ENCODE measurements at places on chromosomes 11 and 22.

GRCh38 chr11:44261800-44262591, 47.9 kb downstream of the ALX4 start:
- no peak for DNase-seq

GRCh38 chr11:67056267-67057204, at the start of gene RHOD:
Gene RHOD (plus strand): TSS chr11:67056847. CDS start chr11:67056903, 56 bp downstream.
- no peak for DNase-seq

GRCh38 chr11:101438126-101438525, 145.7 kb downstream of the TRPC6 start:
- no peak for DNase-seq

DNA sequence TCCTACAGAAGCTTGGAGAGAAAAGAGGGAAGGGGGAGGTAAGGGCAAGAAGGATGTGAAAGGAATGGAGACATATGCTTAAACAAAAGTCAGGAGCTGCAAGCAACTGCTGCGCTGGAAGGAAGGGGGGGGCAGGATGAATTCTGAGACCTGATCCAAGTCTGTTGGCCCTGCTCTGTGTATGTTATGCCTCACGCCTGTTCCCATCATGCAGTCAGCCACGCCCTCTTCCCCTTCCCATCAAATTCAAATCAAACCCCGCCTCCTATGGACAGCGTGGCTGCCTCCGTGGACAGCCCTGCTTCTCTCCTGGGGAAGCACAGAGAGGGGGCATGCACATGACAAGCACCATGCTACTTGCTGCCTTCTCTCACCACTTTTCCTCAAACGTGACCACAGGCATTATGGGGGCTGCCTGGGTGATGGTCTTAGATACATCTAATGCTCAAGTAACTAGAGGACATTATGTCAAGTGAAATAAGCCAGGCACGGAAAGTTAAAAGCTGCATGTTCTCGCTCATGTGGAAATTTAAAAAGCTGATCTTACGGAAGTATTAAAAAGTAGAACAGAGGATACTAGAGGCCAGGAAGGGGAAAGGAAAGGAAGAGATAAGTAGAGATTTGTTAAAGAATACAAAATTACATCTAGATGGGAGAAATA, 45.8 kb upstream of the CYP2D6 start:
- no peak for DNase-seq

DNA sequence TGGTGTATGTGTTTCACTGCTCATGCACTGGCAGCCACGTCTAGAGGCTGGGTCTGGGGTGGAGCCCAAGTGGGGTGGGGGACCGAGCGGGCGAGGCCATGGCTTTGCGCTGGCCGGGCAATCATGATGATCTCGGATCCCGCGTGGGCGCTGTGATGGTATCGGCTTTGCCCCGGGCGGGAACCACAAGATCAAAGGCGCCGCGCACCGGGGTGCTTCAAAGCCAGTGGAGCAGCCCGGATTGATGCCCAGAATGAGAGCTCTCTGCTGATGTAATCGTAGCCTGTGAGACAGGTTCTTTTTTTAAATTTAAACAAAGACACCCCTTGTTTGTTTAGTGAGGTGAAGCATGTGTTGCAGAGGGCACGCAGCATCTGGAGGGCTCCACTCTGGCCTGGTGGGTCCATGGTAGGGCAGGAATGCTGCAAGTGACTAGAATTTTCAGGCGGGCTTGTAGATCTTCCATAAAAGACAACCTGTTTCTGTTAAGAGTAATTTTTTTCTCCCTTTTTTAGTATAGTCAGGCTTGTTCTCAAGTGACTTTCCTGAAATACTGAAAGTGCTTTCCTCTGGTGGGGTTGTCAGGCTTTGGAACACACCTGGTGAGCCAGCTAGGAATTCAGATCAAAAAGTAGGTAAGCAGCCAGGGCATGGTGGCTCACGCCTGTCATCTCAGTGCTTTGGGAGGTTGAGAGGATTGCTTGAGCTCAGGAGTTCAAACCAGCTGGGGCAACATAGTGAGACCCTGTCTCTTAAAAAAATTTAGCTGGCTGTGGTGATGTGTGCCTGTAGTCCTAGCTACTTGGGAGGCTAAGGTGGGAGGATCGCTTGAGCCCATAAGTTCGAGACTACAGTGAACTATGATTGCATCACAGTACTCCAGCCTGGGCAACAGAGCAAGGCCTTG, 40.7 kb downstream of the ZNRF3 start:
- DNase-seq, result no peak

- no peak for DNase-seq
Observed at GRCh38 chr22:25219948-25220442, 556 bp downstream of the CRYBB2 start.

- no peak for DNase-seq
Observed at GRCh38 chr22:49769691-49770546, 57.8 kb downstream of the BRD1 start.

DNA sequence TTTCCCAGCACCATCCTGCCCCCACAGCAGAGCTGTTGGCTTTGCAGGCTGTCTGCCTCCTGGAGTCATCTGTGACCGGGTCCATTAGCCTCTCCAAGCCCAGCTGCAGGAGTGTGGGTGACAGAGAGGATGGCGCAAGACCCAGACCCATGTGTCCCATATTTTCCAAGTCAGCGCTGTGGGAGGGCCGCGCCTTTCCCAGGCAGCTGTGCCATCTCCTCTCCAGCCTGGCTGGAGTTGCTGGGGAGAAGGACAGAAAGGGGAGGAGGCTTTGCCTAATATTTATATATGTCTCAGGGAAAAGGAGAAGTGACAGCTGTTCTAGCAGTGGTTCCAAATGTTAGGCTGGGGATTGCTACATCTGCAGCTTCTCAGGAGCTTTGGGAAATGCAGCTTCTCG, 15.7 kb downstream of the DTX4 start:
- peak; percentile 77 for DNase-seq

GRCh38 chr11:131663405-131664200, 293.2 kb downstream of the NTM start:
- DNase-seq, result no peak

GRCh38 chr11:75625021-75625420, 43.8 kb downstream of the MAP6 start:
- DNase-seq, result no peak

DNA sequence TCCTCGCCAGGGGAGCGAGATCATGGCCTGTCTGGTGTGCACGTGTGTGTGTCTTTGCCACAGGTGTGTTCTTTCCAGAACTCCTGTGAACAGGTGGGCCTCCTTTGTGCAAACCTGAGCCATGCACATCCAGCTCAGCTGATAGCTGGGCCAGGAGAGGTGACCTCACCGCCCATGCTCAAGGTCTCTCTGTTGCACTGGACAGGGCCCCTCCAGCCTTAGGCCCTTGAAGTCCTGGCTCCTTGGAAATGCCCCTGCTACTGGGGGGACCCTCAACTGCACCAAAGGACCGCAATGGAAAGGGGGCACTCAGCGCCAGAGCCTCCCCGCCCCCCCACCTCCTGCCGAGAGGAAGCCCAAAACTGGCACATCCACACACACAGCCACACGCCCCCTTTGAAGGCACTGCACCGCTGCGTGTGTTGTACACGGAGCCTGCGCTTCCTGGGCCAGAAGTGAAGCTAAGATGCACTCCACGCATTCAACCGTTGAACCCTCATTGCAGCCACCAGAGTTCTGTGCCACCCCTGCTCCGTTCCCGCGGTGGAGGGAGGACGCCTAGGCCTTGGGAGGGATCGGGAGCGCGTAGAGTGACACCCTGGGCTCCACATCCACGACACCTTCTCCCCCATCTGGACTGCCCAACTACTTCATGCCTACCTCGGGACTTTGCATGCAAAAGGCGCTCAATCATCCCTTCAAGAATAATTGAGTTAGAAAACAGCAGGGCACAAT, 16.4 kb upstream of the IL2RB start:
- DNase-seq, result no peak

DNA sequence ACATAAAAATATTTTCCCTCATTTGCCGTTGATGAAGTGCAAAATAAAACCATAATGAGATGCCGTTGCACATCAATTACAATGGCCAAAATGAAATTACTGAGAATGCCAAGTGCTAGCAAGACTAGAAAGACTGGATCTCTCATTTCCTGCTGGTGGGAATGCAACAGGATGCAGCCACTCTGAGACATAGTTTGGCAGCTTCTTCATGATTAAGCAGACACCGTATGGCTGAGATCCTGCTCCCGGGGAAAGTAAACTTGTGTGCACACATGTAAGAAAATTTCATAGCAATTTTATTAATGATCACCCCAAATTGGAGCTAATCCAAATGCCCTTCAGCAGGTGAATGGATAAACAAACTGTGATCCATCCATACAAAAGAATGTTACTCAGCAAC, 1013.2 kb downstream of the TBC1D22A start:
- no peak for DNase-seq

DNA sequence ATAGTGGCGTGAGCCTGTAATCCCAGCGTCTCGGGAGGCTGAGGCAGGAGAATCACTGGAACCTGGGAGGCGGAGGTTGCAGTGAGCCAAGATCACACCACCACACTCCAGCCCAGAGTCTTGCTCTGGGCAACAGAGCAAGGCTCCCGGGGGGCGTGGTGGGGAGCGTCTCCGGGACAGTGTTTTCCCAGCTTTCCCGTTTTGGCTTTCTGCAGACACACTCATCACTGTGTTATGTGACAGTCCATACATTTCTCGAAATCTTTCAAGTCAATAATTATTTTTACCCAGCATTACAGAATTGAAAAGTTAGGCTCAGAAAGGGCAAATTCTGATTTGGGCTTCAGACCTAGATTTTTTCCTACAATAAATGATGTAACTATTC, 31.7 kb downstream of the NEAT1 start:
- peak; percentile 72 for DNase-seq

DNA sequence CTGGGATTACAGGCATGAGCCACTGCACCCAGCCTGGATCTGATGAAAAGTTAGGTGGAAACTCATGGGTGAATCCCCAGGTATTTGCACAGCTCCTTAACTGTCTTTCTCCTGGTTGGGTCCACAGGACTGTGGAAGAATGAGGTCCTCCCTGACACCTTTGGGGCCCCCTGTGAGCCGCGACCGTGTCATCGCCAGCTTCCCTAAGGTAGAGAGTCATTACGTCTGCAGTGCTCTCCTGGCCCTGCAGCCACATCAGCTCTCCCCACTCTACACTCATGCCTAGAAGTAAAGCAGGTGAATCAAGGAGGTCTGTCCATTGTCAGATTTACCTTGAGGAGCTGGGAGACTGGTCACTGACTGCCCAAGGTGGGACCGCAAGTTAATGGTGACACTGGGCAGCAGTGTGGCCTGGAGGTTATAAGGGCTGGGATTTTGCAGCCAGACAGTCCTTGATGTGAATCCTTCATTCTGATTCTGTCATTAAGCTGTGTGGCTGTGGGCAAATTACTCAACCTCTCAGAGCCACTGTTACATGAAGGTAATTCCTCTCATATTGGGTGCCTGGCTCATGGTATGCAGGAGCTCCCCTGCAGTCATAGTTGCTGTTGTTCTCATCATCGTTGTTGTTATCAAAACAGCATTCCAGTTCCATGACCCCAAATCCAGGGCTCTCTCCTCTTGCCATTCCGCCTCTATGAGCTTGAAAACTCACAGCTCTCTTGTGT, 1.4 kb downstream of the RAB36 start:
- no peak for DNase-seq

DNA sequence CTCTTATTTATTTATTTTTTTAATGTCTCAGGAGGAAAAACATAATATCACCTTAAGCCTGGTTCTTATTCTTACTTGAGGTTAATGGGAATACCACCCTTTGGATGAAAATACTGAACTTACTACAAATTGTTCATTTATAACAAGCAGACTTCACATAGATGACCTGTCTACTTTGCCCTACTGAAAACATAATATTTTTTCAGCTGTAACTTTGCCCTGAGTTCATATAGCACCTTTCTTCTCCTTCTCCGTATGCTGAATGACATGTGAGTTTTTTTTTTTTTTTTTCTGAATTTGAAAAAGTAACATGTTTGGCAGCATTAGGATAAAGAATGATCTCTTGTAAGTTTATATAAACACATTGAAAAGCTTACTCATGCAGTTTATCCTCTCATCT, 186.8 kb downstream of the TMEM135 start:
- peak; percentile 12 for DNase-seq

GRCh38 chr11:94181943-94182342, 53.3 kb downstream of the PANX1 start:
- peak; percentile 58 for DNase-seq

GRCh38 chr11:79417069-79417920, 23.5 kb downstream of the TENM4 start:
- DNase-seq, result peak; percentile 29

DNA sequence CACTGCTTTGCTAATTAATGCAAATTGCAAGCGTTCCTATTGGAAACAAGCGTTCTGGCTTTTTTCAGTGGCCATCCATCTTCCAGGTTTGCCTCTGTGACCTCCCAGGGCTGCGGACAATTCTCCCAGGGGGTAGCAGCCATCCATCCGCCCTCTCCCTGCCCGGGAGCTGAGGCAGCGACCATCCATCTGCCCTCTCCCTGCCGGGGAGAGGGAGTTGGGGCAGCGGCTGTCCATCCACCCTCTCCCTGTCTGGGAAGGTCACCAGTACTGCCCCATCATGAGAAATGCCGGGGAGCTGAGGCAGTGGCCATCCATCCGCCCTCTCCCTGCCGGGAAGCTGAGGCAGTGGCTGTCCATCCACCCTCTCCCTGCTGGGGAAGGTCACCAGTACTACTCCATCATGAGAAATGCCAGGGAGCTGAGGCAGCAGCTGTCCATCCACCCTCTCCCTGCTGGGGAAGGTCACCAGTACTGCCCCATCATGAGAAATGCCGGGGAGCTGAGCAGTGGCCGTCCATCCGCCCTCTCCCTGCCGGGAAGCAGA, 394.7 kb downstream of the BRD1 start:
- no peak for DNase-seq

DNA sequence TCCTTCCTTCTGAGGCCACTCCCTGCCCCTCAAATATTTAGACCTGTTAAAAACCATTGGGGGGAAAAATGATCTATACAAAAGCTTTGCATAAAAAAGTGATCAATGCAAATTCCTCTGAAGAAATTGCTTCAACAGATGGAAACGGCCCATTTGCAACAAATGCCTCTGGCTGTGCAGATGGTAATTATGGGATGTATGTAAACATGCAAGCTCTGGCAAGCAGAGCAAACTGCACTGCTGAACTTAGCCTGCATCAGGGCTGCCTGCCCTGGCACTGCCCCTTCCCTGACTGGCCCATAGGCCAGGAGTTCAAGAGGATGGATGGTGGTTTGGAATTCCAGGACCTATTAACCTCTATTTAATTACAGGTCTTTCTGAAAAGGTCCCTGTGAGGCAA, 388.7 kb downstream of the MIAT start:
- DNase-seq, result no peak

Measured in mesenchymal stem cell (in vitro differentiated cells and primary cell).